Cerebellar nuclear complex (tissue), 1 donor: ENCODE measurements at places on chromosomes 4 and X.

GRCh38 chr4:112897543-112897942, 151.9 kb upstream of the ANK2 start:
- DNase-seq = no peak

GRCh38 chr4:82360298-82361177, 13.3 kb downstream of the HNRNPD start:
- DNase-seq = no peak

- DNase-seq = no peak
Observed at GRCh38 chrX:134764202-134764785, 106.0 kb upstream of the PLAC1 start.

GRCh38 chr4:148452970-148453369, 10.8 kb upstream of the NR3C2 start:
- no peak for DNase-seq

DNA sequence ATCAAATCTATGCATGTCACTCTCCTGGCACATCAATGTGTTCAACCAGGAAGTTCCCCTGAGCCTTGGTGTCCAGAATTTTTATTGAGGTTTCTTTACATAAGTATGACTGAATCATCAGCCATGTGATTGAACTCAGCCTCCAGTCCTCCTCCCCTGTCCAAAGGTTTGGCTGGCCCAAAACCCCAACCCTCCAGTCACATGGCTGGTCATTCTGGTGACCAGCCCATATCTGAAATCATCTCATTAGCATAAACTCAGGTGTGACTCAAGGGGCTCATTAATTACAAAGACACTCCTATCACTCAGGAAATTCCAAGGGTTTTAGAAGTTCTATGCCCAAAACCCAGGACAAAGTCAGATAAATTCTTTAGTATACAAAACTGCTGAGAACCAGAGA, 20.6 kb upstream of the SUPT20HL2 start:
- no peak for DNase-seq

GRCh38 chrX:17769701-17770269, 32.5 kb downstream of the SCML1 start:
- no peak for DNase-seq

GRCh38 chr4:177302371-177303100, 7.1 kb upstream of the NEIL3 start:
- DNase-seq = no peak

DNA sequence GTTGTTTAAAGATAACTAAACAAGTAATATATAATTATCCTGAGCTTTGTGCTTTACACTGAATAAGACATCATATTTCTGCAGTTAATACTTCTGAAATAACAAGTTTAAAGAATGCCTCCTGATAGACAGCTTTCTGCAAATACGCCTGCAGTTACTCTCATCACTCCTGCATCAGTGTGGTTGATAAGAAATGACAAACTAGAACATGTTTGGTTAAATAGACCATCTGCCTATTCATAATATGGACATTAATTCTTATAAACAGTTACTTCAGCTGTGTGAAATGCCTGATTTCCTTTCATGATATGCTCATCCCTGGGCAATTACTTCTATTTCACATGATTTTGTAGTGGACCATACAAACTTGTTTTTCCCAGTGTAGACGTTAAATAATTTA, 7.0 kb upstream of the TENM3 start:
- no peak for DNase-seq

DNA sequence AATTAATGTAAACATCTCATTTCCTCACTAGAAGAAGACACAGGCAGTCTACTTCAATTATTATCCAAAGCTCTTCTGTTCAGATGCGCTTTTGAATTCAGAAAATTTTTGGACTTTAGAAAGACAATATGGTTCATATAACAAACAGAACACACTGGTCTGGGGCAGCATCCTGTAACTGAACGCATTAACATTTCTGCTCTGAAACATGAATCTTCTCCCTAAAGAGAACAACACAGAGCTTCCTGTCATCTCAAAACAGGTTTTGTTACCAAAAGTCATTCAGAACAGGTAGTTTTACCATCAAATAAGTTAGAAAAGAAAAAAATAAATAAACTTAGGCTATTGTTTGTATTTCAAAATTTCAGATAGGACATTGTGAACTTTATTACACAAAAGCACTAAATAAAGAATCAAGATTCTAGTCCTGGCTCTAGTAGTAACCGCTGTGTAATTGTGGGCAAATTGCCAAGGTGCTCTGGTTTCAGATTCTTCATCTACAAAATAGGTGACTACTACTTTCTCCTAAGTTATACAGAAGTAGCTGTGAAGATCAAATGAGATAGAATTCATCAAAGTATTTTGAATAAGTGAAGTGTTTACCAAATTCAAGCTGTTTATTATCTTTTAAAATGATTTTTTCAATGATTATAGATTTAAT, 252.3 kb upstream of the RASGEF1B start:
- DNase-seq = no peak

DNA sequence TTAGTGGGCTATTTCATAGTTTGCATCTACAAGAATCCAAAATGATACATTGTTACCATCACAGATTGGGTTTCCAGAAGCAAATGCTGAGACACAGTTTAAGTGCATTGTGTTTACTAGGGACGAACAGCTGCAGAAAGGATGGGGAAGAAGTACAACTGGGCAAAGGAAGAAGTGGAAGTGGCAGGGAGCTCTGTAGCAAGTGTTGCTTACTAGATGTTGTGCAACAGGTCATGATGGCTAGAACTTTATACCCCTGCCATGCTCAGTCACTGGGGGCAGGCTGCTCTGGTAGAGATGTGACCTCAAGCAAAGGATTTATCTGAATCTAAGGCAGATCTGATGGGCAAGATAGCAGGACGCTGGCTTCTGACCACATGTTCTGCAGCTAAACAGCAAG, 76.1 kb upstream of the EMCN start:
- no peak for DNase-seq
